KG1 (cell line): ENCODE measurements at places on chromosomes 2 and 18.

GRCh38 chr2:136239079-136239685 is 121.2 kb upstream of the CXCR4 start:
- no peak for DNase-seq

GRCh38 chr2:174697255-174697654 is 67.0 kb downstream of the CHRNA1 start:
- peak; percentile 46 for DNase-seq

GRCh38 chr18:12791610-12792009 is 88.8 kb downstream of the PSMG2 start:
- no peak for DNase-seq

- no peak for DNase-seq
These were observed 44.9 kb downstream of the ACKR3 start for GRCh38 chr2:236614551-236614950.

DNA sequence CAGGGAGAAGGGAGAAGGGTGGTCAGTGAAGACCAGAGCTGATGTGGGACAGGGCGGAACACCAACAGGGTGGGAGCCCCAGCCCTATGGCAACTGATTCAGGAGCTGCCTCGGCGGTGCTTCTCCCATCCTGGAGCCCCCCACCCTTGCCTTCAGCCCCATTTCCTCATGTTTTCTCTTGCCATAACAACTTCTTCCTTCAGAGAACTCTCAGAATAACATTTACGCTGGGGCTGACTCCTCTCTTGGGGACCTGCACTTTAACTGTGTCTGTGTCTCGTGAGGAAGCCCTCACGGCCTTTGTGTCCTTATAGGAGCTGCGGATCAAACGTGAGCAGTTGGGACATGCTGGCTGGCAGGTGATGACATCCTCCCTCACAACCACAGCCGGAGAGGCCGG is 116.4 kb upstream of the SNTG2 start:
- DNase-seq = no peak

DNA sequence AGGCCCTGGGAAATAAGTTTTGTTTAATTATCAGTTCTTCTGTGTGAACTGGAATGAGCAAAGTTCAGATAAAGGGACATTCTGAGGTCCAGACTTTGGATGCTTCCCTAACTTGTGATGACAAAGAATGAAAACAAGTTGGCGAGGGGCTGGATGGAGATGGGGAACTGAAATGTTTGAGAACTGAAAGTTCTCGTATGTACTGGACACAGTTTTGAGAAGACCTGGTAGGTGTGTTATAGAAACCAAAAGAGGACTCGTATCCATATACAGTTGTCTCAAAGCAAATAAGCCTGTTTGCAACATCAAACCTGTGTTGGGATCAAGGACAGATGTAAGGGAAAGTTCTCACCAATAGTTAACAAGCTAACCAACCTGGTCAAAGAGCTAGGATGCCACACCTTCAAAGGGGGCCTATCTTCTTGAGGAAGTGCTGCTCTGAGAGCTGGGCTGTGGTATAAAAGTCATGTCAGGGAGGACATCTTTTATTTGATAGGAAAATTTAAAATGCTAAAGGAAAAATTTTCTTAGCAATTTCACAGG is at the start of gene UPP2:
UPP2 (plus strand) TSS at position 493 of the 543 bp plus-strand sequence. CDS start 188 bp downstream, outside the sequence.
- DNase-seq = no peak

DNA sequence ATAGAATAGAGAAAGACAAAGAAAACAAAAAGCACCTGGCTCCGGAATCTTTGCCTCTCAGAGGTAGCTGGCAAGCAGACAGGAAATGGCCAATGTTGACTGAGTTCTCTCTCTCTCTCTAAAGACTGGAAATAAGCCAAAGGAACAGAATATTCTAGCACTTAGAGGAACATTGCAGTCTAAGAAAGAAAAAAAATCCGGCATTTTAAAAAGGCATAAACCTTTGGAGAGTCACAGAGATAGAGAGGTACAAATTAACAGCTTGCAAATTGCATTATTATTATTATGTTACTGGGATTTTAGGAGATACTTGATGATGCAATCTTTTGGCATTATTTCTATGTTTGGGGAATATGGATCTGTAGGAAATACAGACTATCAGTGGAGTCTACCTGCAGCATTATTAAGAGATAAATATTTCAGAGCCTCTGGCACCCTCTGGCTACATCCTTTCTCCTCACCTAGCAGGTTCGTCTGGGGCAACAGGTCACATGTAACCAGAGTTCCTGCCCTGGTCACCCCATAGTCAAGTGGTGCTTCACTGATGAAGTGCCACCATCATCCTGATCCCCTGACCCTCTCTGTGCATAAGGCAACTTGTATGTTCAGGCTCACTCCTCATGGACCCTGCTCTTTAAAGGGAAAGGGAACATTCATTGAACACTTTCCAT is 318.9 kb upstream of the ACVR2A start:
- no peak for DNase-seq

DNA sequence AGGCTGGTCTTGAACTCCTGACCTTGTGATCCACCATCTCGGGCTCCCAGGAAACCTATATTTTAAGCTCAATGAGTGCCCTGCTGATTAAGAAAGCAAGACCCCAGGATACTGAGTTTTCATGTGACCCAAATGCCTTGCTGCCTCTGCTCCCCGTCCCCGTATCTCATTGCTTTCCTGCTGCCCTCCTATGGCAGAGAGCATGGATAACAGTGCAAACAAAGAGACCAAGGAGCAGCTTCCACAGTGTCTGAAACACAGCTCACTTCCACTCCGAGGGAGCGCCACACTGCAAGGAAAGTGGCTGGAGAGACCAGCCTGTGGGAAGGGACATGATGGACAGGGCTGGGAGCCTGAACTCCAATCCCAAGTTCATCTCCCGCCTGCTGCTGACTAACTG is 246.8 kb downstream of the TMEM182 start:
- DNase-seq = no peak

DNA sequence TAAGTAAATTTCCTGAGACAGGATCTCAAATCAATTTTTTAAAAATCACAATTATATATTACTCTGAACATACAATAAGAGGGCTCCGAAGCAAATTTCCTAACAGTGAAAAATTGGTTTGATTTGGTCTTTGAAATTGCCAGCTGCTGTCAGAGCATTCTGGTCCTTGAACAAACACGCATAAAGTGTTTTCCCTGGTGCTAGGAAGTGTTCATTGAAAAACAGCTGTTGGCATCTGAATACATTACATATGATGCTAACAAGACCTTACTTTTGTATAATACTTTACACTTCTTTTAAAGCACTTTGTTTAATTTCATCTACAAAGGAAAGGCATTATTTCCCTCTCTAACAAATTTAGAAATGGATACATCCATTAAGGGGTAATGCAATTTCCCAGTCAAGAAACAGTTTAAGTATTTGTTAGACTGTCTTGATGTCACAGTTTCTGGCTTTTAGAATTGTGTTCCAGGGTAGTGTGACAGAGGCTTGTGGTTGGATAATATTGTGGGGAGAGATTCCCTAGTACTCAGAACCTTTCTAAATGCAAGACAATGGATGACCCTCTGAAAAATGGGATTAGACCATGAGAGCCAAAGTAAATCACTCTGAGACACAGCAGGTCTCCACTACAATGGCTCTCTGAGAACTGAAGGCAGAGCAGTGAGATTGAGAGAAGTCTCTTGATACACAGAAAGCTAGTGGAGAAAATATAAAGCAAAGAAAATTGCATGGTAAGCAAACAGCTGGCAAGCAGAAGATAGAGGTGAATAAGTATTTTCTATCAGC is 299.0 kb downstream of the TRIB2 start:
- no peak for DNase-seq

GRCh38 chr2:197369228-197369932 is 58.8 kb upstream of the ANKRD44 start:
- no peak for DNase-seq

GRCh38 chr2:9539531-9539930 is 16.1 kb downstream of the ADAM17 start:
- DNase-seq = no peak

DNA sequence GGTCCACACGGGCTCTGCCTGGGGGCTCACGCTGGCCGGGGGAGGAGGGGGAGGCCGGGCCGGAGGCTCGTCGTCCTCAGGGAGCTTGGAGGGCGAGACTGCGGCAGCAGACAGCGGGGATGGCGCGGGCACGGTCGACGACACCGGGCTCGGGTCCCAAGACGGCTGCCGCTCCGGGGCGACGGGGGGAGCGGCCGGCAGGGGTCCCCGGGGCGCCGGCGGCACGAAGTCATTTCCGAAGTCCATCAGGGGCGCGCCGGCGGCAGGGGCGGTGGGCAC is 491 bp downstream of the RTN4 start:
- DNase-seq = no peak

DNA sequence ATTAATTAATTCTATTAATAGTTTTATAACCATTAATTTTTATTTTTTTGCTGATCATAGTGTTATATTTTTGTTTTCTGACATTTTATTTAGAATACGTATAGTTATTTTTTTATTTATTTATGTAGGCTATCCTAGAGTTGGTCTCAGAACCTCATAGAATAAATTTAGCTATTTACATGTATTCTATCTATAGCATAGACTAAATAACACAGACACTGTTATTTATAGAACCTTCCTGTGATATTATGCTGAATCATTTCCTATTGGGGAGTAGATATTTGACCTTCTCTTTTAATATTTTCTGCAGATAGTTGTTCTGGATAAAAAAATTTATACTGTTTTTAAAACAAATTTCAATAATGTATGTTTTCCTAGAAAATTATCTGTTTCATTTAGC is 20.2 kb downstream of the ARHGEF33 start:
- DNase-seq = no peak

DNA sequence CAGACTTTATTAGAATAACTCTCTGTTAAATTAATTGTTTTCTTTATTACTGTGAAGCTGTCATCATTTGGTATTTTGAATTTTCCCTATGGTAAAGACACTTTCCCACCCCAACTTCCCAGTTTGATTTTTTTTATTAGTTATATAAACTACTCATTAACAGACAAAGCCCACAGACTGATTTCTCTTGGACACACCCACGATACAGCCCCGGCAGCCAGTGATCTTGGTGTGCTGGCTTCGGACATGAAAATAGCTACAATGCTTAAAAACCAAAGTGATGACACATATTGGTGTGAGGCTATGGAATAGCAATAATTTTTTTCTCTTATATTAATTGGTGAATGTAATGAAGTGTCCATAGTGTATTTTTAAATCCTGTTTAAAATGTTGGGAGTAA is 225.4 kb upstream of the SIX3 start:
- DNase-seq = no peak

GRCh38 chr18:5158172-5158571 is 38.9 kb downstream of the AKAIN1 start:
- DNase-seq = no peak

- no peak for DNase-seq
These were observed 97.9 kb upstream of the GPR45 start for GRCh38 chr2:105143467-105144151.

DNA sequence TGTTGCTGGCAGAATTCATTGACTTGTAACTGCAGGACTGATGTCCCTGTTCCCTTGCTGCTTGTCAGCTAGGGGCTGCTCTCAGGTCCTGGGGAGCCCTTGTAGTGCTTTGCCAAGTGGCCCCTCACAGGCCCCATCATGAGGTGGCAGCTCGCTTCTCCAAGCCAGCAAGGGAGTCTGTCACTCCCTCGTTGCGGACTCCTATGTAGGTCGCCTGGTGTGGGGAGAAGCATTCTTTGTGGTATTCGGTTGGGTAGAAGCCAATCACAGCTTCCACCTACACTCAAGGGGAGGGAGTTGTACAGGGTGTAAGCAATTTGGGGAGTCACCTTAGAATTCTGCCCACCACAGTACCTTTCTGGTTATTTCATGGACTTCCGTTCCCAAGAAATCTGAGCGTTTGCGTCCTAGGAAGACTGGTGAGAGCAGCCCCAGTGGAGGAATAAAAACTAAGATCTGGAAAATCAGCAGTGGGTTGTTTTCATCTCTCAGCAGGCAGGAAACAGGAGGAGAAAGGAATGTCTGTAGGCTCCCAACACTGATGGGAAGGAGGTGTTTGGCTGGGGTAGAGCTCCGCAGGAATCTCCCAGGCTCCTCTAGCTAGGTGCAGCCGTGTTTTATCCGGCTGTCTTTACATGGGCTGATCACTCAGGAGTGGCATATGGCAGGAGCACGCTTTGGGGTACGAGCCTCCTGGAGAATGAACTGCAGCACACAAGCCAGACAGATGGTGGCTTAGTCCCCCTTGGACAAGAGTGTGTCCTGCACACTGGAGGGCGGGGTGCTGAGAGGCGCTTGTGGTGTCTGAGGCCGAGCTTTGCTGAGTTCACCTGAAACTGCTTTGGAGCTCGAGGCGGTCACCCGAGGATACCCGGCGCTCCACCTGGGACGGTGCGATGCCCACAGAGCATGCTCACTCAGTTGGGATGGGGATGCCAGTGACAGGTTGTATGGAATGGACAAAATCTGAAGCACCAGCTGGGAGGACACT is 58.3 kb downstream of the LDLRAD4 start:
- no peak for DNase-seq

DNA sequence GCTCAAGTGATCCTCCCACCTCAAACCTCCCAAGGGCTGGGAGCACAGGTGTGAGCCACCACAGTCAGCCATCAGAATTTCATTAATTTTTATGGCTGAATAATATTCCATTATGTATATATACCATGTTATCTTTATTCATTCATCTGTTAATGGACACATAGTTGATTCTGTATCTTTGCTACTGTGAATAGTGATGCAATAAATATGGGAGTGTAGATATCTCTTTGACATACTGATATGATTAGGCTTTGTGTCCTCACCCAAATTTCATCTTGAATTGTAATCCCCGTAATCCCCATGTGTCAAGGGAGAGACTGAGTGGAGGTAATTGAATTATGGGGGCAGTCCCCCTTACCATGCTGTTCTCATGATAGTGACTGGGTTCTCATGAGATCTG is 38.2 kb upstream of the REEP1 start:
- DNase-seq = no peak
